Activated CD4-positive, alpha-beta memory T cell treated with anti-CD3 and anti-CD28 coated beads, Interleukin-2, amount 10 ng/mL, durations not matched to agents 7 days and 5 days (primary cell): ENCODE measurements at places on chromosomes 2 and 18. TPM values are rescaled to one million over a fixed set of nuclear protein-coding genes. Genes with fewer than 3 reads are reported as not detected.

Gene PLCL1
- total RNA-seq: 1.6 TPM

Gene DSG2
- total RNA-seq: 0.10 TPM

Gene FZD7
- 0.60 TPM for total RNA-seq

GRCh38 chr2:209581040-209581439 lies 157.2 kb downstream of the MAP2 start:
- no peaks in the 10 kb centered on the region for H3K36me3 ChIP-seq
- H3K27ac ChIP-seq: no peak overlapping the region
- H3K4me1 ChIP-seq: peaks cover 3% of the 10 kb centered on the region
- no peak overlapping the region for H3K4me3 ChIP-seq
- peaks cover 5% of the 10 kb centered on the region for H3K27me3 ChIP-seq

- H3K4me3 ChIP-seq: no peak overlapping the region
- no peaks in the 10 kb centered on the region for H3K4me1 ChIP-seq
- DNase-seq: no peak
- H3K36me3 ChIP-seq: peaks cover 38% of the 10 kb centered on the region
These were observed 27.9 kb downstream of the REV1 start for GRCh38 chr2:99461828-99462483.
